ENCODE measurements at places on chromosomes 11 and 22. TPM values are rescaled to one million over a fixed set of nuclear protein-coding genes. Genes with fewer than 3 reads are reported as not detected.

SLC22A8 gene
- not detected for total RNA-seq

CNTN5 gene
- total RNA-seq, result not detected

TMEM191C gene
- 1.3 TPM for total RNA-seq

POTEH gene
- not detected for total RNA-seq

CDC42EP1 gene
- total RNA-seq, result 11.7 TPM

RGL4 gene
- not detected for total RNA-seq

APOL1 gene
- total RNA-seq, result 7.5 TPM

F2 gene
- not detected for total RNA-seq

GLYAT gene
- total RNA-seq, result 4.9 TPM

GPHA2 gene
- not detected for total RNA-seq

KCTD14 gene
- 0.68 TPM for total RNA-seq

TRIM49 gene
- total RNA-seq, result not detected

ALG12 gene
- total RNA-seq, result 9.9 TPM

SCARF2 gene
- 4.8 TPM for total RNA-seq

TRIM51 gene
- not detected for total RNA-seq

ANO1 gene
- 1.5 TPM for total RNA-seq

MS4A12 gene
- total RNA-seq, result not detected

TRIOBP gene
- 160 TPM for total RNA-seq

OR8K1 gene
- not detected for total RNA-seq

CDHR5 gene
- not detected for total RNA-seq

APOA5 gene
- total RNA-seq, result not detected

SMTNL1 gene
- total RNA-seq, result not detected

TP53I11 gene
- 24.7 TPM for total RNA-seq

MMP11 gene
- total RNA-seq, result 2.8 TPM

PRRG4 gene
- 0.75 TPM for total RNA-seq

C22orf31 gene
- not detected for total RNA-seq

UBQLNL gene
- total RNA-seq, result 0.75 TPM

MMP7 gene
- 2.4 TPM for total RNA-seq

P2RY2 gene
- not detected for total RNA-seq

CARD10 gene
- total RNA-seq, result 1.9 TPM

HPX gene
- total RNA-seq, result not detected

OPCML gene
- not detected for total RNA-seq

ZP1 gene
- 1.5 TPM for total RNA-seq

All from subcutaneous adipose tissue (tissue), 4 donors.